ENCODE measurements at places on chromosomes 7 and 10. TPM values are rescaled to one million over a fixed set of nuclear protein-coding genes. Genes with fewer than 3 reads are reported as not detected.

The NANOS1 gene
- total RNA-seq, result 0.96 TPM

The DHX32 gene
- total RNA-seq, result 57.5 TPM

The PNLIPRP3 gene
- total RNA-seq, result not detected

The UTF1 gene
- not detected for total RNA-seq

The ADAMTS14 gene
- 4.2 TPM for total RNA-seq
